Ovary (tissue), 10 donors: ENCODE measurements at places on chromosomes 5 and 9.

GRCh38 chr9:79581794-79582193 is 10.0 kb downstream of the TLE4 start:
- DNase-seq: no peak

DNA sequence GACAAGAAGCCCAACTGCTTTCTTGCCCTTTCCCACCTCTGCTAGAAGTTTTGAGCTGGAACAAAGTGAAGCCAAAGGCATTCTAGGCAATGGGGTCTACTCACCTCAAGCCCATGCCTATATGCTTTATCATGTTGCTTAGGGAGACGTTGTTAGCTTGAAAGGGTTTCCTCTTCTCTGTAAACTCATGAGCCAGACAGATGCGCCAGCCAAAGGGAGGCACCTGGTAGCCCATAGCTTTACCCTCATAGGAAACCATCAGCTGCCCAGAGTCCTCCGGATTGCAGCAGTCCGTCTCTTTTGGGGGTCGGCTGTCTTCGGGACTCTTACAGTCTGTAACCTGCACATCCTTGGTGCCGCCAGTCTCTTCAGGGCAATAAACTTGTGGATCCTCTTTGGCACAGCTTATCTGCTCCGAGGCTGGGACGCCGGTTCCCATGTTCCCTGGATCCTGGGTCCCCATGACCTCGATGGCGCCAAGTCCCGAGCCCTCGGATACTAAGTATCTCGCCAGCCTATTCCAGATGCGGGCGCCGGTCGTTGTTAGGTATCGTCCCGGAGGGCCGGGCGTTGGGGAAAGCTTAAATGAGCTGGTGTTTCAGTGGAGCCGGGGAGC is 678 bp downstream of the GBA2 start:
- no peak for DNase-seq

GRCh38 chr5:152397581-152397980 is 7.5 kb downstream of the NMUR2 start:
- DNase-seq: no peak

- DNase-seq: no peak
Measured at GRCh38 chr5:12522116-12522515, 617.9 kb upstream of the CTNND2 start.
